ENCODE measurements at places on chromosomes 7 and 10.

GRCh38 chr10:87523731-87524130 is 19.0 kb downstream of the MINPP1 start:
- H3K27me3 ChIP-seq: no peaks in the 10 kb centered on the region
- H3K4me1 ChIP-seq: no peaks in the 10 kb centered on the region
- no peak overlapping the region for H3K4me3 ChIP-seq
- no peak for DNase-seq
- H3K27ac ChIP-seq: no peak overlapping the region

DNA sequence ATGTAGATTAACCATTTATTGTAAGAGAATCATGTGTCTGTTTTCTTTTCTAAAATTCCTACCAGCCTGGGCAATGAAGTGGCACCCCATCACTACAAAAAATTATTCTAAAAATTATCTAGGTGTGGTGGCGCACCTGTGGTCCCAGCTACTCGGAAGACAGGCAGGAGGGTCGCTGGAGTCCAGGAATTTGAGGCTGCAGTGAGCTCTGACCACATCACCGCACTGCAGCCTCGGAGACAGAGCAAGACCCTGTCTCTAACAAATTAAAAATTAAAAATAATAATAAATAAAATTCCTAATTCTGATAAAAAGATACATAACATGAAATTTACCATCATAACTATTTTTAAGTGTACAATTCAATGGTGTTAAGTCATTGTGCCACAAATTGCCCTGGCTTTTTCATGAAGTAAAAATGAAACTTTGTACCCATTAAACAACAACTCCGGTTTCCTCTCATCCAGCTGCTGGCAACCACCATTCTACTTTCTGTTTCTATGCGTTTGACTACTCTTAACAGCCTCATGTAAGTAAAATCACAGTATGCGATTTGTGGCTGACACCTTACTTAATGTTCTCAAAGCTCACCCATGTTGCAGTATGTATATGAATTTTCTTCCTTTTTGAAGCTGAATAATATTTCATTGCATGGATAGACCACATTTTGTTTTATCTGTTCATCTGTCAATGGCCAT is 20.6 kb upstream of the USP6NL start:
- H3K27me3 ChIP-seq: peaks cover 19% of the 10 kb centered on the region
- peaks cover 23% of the 10 kb centered on the region for H3K4me1 ChIP-seq
- peak overlapping the region; percentile 83 for H3K27ac ChIP-seq
- peak; percentile 62 for DNase-seq

DNA sequence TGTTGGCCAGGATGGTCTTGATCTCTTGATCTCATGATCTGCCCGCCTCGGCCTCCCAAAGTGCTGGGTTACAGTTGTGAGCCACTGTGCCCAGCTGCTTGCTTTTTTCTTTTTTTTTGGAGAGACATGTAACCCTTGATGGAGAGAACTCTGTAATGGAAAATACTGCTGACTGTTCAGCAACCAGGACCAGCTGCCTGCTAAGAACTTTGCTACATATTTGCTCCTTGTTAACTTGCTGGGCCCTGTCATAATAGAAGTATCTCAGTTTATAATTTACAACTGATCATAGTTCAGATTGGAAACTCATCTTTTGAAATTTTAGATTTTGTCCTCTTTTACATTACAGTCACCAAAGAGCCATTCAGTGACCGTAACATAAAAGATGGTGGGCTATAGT is 34.9 kb downstream of the TASOR2 start:
- no peaks in the 10 kb centered on the region for H3K27me3 ChIP-seq
- no peak overlapping the region for H3K4me3 ChIP-seq
- H3K36me3 ChIP-seq: peaks cover 26% of the 10 kb centered on the region
- no peak overlapping the region for H3K27ac ChIP-seq
- peaks cover 3% of the 10 kb centered on the region for H3K4me1 ChIP-seq

DNA sequence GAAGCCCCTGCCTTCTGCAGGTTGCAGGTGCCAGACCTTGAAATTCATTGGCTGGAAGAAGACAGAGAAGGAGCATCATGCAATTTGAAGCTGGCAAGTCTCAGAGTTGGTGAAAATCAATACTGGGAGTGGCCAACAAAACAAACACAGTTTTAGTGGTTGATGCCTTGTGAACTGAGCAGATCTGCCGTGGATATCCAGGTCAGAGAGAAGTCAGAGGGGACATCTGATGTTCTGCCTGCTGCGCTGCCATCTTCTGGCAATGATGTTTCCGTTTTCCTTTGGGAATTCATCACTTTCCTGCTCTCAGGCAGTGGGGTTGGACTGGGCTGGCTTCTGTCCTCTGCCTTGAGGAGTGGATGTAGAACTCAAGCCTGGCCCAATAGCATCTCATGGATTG is 132.0 kb downstream of the RPS24 start:
- H3K36me3 ChIP-seq: no peaks in the 10 kb centered on the region
- DNase-seq: no peak
- no peak overlapping the region for H3K4me3 ChIP-seq
- H3K27me3 ChIP-seq: peaks cover 11% of the 10 kb centered on the region

- H3K4me3 ChIP-seq: no peak overlapping the region
- no peaks in the 10 kb centered on the region for H3K36me3 ChIP-seq
- DNase-seq: peak; percentile 44
- no peaks in the 10 kb centered on the region for H3K4me1 ChIP-seq
- H3K27me3 ChIP-seq: peaks cover 17% of the 10 kb centered on the region
These were observed 100.5 kb upstream of the SDK1 start for GRCh38 chr7:3200504-3200903.

DNA sequence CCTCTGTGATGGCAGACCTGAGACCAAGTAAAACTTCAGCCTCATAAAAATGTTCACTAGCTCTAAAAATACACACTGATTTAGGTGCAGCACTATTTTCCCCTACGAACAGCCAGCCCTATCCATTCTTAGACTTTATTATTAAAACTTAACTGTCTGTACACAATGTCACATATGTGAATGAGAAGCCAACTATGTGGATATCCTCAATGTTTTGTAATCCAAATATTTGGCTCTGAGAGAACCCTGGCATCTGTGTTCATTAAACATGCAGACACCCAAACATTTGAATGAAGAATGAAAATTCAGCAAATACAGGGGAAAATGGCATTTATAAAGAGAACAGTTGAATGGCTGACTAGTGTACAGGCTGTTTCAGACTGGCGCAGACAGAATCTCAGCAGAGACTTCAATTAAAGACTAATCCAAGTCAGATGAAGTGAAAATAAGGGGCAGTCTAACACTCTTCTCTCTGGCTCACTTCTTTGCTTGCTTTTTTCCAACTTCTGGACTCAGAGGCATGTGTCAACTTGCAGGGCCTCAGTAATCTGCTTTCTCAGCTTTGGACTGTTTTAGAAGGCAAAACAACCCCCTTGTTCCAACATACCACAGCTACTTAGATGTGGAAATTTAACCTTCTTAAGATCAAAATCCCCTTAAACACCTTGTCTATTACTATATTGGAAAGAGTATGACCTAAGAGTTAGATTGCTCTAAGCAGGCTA is 47.4 kb upstream of the FAM180A start:
- no peak for DNase-seq
- no peaks in the 10 kb centered on the region for H3K4me1 ChIP-seq
- H3K4me3 ChIP-seq: no peak overlapping the region
- peaks cover 5% of the 10 kb centered on the region for H3K27me3 ChIP-seq
- H3K36me3 ChIP-seq: no peaks in the 10 kb centered on the region

DNA sequence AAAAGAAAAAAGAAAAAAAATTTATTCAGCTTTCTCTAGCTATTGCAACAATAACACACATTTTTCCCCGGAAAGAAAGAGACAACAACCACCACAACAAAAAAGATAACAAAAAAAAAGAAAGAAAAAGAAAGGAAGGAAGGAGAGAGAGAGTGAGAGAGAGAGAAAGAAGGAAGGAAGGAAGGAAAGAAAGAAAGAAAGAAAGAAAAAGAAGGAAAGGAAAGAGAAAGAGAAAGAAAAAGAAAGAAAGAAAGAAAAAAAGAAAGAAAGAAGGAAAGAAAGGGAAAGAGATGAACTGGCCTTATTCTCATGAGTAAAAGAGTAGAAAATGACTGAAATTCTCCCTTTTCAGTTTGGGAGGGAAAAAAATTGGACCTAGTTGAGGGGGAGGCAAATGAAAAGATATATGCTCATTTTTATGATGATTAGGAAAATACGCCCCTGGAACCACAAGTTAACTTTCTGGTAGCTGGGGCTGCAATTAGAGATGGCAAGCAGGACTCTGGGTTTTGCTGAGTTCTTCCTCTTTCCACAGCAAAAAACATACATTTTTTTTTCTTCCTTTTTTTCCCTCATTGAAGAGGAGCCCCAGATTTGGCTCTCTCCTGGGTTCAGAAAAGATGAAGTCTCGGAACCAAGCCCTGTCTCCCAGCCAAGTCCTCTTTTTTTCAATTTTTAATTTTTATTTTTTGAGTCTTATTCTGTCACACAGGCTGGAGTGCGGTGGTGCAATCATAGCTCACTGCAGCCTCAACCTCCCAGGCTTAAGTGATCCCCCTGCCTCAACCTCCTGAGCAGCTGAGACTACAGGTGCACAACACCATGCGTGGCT is 12.6 kb upstream of the PRDX3 start:
- H3K36me3 ChIP-seq: no peaks in the 10 kb centered on the region
- H3K27ac ChIP-seq: no peak overlapping the region
- H3K4me3 ChIP-seq: no peak overlapping the region

Data from activated naive CD4-positive, alpha-beta T cell treated with anti-CD3 and anti-CD28 coated beads, Interleukin-2, amount 10 ng/mL, durations not matched to agents 7 days and 5 days (primary cell).